Vagina (tissue), 2 donors: ENCODE measurements at places on chromosomes 4 and X.

DNA sequence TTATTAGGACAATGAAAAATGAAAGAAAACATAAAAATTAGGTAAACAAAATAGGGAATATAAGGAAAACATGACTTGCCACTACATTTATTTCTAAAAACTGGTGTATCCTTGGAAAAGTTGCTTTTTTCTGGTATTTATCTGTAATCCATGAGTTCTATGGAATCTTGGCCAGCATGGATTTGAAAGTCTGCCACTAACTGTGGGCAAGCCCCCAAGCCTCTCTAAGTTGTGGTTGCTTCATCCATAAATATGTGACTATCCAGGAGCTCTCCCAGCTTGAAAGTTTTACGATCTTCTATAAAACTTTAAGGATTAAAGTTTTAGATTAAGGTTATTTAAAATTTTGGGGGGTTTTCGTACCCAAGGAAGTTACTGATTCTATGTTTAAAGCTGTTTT lies 21.8 kb downstream of the RPS6KA3 start:
- DNase-seq: no peak

- DNase-seq: no peak
Measured at GRCh38 chrX:39491548-39492297, 606.0 kb downstream of the BCOR start.

GRCh38 chr4:7698584-7698983 lies 241.1 kb downstream of the AFAP1 start:
- no peak for DNase-seq

DNA sequence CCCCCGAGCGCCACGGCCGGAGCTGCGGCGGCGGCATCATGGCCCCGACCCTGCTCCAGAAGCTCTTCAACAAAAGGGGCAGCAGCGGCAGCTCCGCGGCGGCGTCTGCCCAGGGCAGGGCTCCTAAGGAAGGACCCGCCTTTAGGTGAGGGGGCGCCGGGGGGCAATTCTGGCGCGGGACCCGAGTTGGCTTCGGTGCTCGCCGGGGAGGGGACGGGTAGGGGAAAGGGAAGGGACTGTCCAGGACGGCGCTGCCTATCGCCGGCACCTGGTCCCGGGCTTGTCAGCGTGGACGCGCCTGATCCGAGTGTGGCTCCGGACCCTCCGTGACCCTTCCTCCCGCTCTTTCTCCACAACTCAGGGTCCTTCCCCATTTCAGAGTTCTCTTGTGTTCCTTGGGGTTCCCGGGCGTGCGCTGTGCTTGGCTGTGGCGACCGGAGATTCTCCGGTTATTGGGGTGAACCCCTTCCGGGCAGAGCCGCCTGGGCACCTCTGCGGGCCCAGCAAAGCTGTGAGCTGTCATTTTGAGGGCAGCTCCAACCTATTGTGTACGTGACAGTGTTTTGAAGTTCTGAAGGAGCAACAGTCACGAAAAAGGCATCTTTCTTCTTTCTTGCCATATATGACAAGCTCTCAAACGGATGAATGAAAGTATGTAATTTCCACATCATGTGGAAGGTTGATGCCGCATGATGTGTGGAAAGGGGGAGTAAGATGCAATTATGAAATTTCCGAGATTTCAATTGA lies 522 bp downstream of the FNIP2 start:
- DNase-seq: no peak

GRCh38 chrX:18255059-18255458 lies 34.4 kb upstream of the BEND2 start:
- DNase-seq: no peak

DNA sequence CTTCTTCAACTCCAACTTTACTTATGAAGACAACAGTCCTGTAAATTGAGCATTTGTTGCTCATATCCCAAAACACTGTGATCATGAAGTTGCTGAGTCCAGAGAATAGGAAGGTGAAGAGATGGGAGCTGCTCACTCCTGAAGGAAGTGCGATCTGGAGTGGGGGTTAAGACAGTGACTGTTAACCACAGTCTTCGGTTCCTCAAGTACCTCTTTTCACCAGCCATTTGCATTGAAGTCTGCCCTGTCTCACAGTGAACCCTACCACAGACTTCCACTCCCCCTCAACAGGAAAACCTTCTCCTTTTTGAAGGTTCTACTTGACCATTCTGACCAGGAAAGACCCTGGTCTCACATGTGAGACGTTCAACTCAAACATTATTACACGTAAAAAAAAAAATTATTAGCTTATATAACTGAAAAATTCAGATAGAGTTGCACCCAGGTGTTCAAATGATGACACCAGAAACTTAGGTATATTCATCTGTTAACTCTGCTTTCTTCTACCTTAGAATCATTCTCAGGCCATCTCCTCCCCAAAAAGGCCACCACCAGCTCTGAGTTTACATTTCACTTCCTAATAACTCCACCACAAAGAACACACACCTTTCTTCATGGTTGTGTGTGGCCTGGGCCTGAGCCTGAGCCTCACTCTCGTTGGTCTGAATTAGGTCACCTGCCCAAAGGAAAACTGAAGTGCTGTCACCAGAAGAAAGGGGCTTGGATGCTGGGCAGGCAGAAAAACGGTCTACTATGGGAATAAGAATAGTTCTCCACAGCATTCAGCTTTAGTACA lies 199.2 kb downstream of the DCTD start:
- no peak for DNase-seq

DNA sequence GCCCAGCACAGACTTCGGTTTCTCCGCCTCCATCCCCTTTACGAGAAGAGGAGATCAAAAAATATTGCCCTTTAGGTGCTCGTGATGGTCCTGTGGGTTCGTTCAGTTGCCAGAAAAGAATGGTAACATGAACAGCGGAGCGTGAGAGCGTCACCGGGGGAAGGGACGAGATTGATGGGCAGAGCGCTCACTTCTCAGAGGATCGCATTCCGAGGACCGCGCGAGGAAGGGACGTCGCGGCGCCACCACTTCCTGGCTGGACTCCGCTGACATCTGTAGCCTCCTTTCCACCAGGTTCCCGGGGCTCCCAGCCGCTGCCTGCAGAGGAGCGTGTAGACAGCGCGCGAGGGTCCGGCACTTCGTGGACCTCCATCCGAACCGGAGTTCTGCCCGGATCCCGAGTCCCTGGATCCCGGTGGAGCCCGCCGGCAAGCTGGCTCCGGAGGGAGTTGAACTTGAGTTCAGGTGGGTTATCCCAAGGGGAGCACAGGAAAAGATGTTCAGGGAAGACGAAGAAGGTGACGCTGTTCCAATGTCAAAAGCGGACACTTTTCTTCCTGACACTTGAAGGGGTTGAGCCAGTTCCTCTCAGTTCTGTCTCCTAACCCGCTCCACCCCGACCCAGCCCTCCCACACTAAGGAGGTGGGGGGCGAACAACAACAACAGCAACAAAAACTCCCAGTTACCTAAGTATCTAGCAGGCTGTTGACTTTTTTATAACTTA lies 484 bp downstream of the GALNTL6 start:
- DNase-seq: no peak

DNA sequence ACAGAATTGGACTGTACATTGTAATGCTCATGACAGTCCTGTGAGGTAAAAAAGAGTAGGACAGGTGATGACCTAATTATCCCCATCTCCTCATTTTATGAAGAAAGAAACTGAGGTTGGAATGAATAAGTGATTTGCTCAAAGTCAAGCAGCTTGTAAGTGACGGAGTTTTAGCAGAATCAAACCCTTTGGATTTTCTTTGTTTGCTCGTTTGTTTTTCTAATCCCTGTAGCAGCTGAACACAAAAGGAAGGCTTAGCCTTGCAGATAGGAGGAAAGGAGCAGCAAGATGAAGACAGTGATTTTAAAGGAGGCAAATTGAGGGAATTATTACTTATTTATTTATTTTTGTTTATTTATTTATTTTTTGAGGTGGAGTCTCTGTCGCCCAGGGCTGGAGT lies 528.4 kb upstream of the AMOT start:
- DNase-seq: no peak

DNA sequence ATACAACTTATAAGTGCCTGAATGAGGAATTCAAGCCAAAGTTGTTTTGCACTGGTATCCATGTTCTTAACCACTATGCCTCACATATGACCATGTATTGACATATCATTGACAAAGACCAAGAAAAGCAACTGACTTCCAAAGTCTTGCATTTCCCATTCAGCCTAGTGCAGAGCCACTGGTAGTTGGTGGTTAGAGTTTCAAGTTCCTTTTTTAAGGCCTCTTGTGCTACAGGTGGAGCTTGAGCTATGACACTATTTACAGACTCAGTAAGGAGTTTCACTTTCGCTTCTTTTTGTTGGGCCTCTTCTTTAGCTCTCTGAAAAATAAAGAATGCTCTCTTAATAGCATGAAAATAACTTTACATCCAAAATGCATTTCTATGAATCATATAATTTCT lies 763.0 kb downstream of the DMD start:
- DNase-seq: no peak

DNA sequence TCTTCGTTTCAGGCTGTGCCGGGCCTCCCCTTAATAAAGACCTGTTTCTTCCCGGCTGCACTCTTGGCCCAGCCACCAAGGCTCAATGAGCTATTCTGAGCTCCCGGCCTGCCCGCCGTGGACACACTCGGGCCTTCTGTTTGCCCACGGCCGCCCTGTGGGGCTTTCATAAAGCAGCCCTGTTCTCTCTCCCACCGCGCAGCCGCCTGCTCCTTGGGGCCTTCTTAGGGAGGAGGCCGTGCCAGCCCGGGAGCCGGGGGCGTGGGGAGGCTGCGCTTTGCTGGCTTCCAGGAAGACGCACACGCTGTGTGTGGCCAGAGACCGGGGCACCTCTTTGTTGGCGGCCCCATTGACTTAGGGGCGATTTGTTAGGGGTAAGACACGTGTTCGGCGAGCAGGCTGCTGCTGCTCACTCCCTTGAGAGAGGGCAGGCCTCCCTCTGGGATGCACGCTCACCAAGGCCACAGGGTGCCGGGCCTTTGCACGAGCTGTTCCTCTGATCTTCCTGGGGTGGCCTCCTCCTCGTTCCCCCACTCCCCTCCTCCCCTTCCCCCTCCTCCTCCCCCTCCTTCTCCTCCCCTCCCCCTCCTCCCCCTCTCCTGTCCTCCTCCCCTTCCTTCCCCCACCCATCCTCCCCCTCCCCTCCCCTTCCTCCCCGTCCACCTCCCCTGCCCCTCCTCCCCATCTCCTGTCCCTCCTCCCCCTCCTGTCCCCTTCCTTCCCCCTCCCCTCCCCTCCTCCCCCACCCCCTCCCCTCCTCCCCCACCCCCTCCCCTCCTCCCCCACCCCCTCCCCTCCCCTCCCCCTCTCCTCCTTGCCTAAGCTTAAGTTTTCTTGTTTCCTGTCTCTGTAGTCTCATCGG lies 11.3 kb downstream of the BLOC1S4 start:
- DNase-seq: no peak

- DNase-seq: no peak
Measured at GRCh38 chr4:37623940-37624339, 62.2 kb downstream of the RELL1 start.

DNA sequence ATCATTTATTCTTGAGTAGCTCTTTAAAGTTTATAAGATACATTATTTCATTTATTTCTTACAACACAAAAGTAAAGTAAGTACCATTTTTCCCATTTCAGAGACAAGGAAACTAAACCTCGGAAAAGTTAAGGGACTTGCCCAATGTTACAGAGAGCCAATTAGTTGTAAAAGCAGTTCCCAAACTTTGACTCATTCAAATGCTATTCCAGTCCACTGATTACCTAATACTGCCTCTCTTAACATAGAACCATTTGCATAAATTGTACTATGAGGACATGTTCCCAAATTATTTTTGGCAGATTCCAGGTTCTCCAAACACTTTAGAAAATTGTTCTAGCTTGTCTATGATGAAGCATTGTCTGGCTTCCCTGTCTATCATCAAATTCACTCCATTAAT lies 45.6 kb upstream of the GRIA3 start:
- no peak for DNase-seq

DNA sequence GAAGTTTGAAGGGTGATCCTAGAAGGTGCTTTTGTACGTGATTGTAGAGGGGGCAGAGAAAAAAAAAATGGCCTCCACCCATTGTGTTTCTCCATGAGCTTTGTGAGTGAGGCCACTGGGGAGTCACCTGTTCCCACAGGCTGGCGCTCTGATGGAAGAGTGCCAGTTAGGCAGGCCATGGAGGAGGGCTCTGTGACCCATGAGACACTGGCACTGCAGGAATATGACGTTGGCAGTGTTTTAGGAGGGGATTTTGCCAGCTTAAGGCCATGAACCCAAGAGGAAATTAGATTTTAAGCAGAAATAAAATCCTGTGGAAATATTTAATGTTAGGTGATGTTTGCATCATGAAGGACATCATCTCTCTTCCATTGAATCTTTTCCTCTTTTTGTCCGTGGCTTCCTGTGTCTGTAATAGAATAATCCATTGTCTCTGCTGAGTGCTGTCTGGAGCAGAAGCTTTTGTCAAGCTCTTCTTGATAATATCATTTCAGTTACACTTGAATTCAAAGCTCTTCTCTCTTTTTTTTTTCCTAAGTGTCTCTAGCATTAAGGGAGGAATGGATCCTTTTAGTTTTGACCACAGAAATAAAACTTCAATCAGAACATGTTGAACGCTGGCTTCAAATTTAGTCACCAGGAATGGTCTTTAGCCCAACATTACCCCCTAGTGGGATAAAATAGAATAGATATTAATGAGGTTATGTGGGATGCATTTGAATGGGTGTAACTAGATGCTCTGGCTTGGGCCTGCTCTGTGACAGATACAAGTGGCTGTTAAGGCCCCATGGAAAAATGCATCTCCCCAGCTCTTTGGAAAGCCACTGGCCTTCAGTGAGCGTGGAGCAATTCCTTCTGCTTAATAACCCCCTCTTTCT lies 41.0 kb upstream of the UCP1 start:
- DNase-seq: no peak

GRCh38 chrX:152520653-152521052 lies 69.5 kb upstream of the GABRA3 start:
- DNase-seq: no peak

DNA sequence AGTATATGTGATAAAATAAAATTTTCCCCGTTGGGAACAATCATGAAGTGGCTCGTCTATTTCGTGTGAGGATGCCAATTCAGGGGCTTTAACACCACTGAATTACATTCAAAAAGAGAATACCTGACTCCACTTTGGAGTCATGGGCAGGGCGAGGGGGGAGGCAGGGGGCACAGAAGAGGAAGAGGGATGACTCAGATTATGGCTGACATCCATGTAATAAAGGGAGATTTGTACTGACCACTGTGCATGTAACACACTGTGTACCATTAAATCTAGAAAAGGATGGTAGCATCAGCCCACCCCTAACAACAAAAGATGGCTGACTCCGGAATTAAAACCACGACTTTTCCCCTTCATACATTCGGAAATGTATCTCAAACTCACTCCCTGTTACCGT lies 1.3 kb downstream of the SLC9A7 start:
- DNase-seq: no peak
